ENCODE measurements at places on chromosomes 3 and 15.

GRCh38 chr3:157310329-157311052 is 126.2 kb upstream of the PTX3 start:
- no peak for DNase-seq
- no peak overlapping the region for H3K27ac ChIP-seq
- no peak overlapping the region for H3K4me3 ChIP-seq
- no peaks in the 10 kb centered on the region for H3K36me3 ChIP-seq
- no peaks in the 10 kb centered on the region for H3K4me1 ChIP-seq

DNA sequence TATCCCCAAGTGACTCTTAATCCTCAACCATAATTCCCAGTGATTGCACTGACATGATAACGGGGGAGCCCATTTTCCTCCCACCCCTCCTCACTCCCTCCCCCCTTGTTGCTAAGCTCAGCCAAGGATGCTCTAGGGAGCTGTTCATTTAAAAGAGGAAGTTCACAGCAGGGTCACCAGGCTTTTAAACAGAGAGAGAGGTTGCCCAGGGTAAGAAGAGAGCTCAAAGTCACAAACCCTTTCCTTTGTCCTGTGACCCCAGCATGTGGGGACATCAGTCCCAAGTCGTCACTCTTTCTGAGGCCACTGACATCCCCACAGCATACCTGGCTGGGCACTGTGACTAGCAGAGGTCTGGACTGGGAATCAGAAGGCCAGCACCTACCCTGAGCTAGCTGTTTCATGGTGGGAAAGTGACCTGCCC is 144.1 kb downstream of the RORA start:
- peaks cover 9% of the 10 kb centered on the region for H3K4me1 ChIP-seq
- no peak overlapping the region for H3K27ac ChIP-seq
- H3K4me3 ChIP-seq = no peak overlapping the region
- no peaks in the 10 kb centered on the region for H3K36me3 ChIP-seq
- H3K27me3 ChIP-seq = no peaks in the 10 kb centered on the region
- DNase-seq = no peak

DNA sequence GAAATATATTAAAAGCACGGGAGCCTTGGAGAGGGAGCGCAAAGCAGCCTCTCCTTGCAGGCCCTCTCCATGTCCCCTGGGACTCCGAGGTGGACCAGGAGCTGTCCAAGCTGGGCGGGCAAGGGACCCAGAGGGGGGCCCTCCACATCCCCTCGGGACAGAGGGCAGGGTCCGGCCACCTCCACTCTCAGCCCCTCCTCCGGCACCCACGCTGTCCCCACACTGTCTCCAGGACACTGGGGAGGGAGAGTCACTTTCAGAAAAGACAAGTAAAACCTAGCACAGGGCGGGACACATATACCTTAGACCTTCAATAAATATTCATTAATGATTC is 77.5 kb upstream of the RNF7 start:
- peaks cover 7% of the 10 kb centered on the region for H3K4me1 ChIP-seq
- H3K27me3 ChIP-seq = peaks cover 74% of the 10 kb centered on the region
- no peak for DNase-seq
- no peak overlapping the region for H3K27ac ChIP-seq
- H3K36me3 ChIP-seq = no peaks in the 10 kb centered on the region

DNA sequence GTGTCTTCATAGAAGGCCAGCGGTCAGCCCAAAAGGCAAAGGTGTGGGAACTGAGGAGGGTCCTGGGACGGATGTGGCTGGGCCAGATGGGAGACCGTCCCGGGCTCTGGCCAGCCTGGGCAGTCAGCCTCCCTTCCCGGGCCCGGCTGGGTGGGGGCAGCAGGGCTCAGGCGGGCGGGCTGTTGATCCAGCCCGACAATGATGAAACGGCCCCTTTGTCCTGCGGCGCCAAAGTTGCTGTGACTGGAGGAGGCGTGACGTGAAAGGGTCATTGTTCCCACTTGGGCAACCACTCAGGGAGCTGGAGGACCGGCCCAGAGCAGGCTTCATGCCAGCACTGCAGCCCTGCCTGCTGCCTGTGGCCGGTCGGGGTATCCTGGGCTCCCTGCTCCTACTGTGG is 16.5 kb downstream of the DUSP7 start:
- no peak overlapping the region for H3K27ac ChIP-seq
- no peak overlapping the region for H3K4me3 ChIP-seq
- no peak for DNase-seq
- peaks cover 4% of the 10 kb centered on the region for H3K4me1 ChIP-seq

- no peaks in the 10 kb centered on the region for H3K27me3 ChIP-seq
- H3K4me1 ChIP-seq = no peaks in the 10 kb centered on the region
- H3K4me3 ChIP-seq = no peak within 1 kb of the TSS
- DNase-seq = no peak
Measured at GRCh38 chr3:1092771-1093170, at the start of gene CNTN6. Gene CNTN6 (plus strand): TSS chr3:1093024. CDS start chr3:1148009, 54,985 bp downstream.

GRCh38 chr15:95422255-95422654 is 908.2 kb upstream of the NR2F2 start:
- H3K36me3 ChIP-seq = no peaks in the 10 kb centered on the region
- no peak overlapping the region for H3K27ac ChIP-seq
- no peak for DNase-seq

- peaks cover 5% of the 10 kb centered on the region for H3K4me1 ChIP-seq
- no peak for DNase-seq
- no peaks in the 10 kb centered on the region for H3K36me3 ChIP-seq
- no peak overlapping the region for H3K4me3 ChIP-seq
- H3K27ac ChIP-seq = no peak overlapping the region
Measured at GRCh38 chr3:42749753-42750231, 23.3 kb downstream of the CCDC13 start.

DNA sequence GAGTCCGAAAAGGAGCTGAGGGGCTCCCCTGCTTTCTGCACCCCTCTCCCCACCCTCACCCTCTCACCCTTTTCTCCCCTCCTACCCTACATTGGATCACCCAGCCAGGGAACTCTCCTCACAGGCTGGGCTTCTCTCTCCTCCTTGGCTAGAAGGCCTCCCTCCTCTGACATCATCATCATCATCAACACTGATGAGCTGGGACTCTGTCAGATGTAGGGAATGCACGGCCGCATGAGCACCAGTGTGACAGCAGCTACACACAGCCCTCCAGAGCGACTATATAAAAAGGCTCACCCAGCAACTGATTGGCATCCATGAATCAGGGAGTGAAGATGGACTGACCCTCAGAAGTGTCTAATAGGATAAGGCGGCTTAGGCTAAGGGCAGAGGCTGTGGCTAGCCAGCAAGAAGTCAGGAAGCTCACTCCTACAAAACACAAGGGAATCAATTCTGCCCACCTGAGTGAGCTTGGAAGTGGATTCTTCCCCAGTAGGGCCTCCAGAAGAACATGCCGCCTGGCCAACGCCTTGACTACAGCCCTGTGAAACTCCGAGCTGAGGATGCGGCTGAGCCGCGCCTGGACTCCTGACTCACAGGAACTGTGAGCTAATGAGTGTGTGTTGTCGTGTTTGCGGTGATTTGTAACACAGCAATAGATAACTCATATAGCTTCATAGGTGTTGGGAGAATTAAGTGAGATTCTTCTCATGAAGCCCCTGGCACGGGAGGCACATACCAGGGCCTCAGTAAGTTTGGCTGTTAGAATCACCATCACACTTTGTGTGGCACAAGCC is 147.6 kb downstream of the FAM43A start:
- no peak for DNase-seq
- no peaks in the 10 kb centered on the region for H3K27me3 ChIP-seq
- no peaks in the 10 kb centered on the region for H3K36me3 ChIP-seq
- no peak overlapping the region for H3K27ac ChIP-seq

DNA sequence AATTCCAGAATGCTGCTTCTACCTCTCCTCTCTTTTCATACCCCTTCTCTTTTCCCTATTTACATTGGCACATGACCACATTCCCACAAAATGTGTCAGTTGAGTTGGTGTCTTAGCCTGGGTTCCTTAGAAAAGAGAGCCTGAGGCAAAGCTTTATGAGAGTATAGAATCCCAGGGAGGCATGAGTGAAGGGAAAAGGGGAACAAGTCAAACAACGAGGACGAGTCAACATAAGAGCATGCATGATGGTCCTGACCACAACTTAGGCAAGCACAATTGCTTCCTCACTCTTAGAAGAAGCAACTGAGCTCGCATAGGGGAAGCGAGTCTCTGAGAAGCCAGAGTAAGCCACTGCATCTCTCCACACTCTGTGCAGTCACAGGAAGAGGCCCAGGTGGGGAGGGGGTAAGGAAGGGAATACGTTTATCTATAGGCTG is 15.4 kb upstream of the ZNF774 start:
- peaks cover 7% of the 10 kb centered on the region for H3K4me1 ChIP-seq
- no peaks in the 10 kb centered on the region for H3K36me3 ChIP-seq
- no peak overlapping the region for H3K4me3 ChIP-seq
- H3K27ac ChIP-seq = no peak overlapping the region
- DNase-seq = no peak
- H3K27me3 ChIP-seq = peaks cover 2% of the 10 kb centered on the region
